T-helper 2 cell (primary cell): ENCODE measurements at places on chromosomes 5 and 9.

DNA sequence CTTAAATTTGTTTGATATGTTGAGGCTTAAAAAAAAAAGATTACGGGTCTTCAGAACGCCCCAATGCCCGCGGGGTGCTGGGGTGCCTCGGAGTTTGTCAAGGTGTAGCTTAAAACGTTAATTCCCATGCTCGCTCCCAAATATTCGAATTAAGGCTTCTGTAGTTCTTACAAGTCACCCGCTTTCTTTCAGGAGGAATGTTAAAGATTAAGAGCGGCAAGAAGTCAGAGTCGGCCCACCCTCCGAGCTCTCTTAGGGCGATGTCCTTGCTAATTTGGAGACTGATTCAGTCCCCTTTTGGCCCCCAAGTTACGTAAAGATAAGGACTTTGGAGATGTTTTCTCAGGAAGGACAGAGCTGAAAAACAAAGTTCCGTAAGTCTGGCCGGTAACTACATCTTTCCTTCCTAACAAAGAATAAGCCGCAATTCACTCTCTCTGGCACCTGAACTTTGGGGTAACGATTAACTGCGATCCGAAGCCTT, 746 bp upstream of the NPM1 start:
- DNase-seq = no peak

GRCh38 chr5:147912011-147912410, 5.7 kb upstream of the C5orf46 start:
- DNase-seq = no peak

- DNase-seq = no peak
Measured at GRCh38 chr5:55225346-55225745, 1.8 kb downstream of the MCIDAS start.

- DNase-seq = no peak
Measured at GRCh38 chr9:107405511-107405910, 84.1 kb downstream of the KLF4 start.

DNA sequence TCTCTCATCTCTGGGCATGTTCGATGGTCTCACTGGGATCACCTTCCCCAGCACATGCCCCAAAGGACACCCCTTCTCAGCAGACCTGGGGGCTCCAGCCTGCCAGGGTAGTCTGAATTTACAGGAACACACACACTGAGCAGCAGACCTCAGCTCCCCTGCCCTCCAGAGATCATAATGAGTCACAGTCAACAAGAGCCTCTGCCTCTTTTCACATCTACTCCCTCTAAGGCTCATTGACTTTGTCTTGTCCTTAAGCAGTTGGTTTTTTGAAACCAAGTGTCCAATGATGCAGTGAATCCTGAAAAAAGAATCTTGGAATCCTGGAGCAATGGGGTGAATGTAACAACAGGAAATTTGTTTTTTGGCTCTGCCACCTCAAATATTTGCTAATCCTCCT, 20.8 kb downstream of the GABBR2 start:
- DNase-seq = no peak

DNA sequence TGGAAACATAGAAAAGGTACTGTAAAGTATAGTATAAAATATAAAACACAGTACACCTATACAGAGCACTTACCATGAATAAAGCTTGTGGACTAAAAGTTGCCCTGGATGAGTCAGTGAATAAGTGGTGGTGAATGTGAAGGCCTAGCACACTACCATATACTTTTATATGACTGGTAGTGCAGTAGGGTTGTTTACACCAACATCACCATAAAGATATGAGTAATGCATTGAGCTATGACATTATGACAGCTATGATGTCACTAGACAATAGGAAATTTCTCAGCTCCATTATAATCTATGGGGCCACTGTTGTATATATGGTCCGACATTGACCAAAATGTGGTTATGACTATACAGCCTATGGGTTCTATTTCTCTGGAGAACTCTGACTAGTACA, 291.8 kb upstream of the ACTBL2 start:
- no peak for DNase-seq

GRCh38 chr5:175728885-175729828, 71.3 kb downstream of the HRH2 start:
- DNase-seq = no peak

DNA sequence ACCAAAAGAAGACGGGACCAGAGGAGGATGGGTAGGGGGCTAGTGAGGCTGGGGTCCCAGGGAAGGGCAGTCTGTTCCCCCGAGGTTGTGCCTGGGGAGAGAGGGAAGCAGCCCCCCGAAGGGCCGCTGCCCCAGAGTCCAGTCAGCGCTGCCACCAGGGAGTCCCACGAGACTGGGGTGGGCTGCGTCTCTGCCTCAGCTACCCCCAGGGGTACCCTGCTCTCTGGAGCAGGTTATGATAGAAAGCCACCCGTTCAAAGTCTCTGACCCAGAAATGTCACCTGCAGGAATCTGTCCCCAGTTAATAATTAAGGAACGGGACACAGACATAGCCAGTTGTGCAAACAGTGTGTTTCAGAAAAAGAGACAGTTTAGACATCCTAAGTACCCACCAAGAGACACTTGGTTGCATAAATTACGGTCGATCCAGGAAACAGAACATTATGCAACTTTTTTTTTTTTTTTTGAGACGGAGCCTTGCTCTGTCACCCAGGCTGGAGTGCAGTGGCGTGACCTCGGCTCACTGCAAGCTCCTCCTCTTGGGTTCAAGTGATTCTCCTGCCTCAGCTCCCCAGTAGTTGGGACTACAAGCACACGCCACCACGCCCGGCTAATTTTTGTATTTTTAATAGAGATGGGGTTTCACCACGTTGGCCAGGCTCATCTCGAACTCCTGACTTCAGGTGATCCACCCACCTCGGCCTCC, 10.7 kb upstream of the AGPAT2 start:
- no peak for DNase-seq
